NCI-H2029 treated with DMSO at 0.1 percent for 48 hours (cell line): ENCODE measurements at places on chromosomes 3 and 15.

DNA sequence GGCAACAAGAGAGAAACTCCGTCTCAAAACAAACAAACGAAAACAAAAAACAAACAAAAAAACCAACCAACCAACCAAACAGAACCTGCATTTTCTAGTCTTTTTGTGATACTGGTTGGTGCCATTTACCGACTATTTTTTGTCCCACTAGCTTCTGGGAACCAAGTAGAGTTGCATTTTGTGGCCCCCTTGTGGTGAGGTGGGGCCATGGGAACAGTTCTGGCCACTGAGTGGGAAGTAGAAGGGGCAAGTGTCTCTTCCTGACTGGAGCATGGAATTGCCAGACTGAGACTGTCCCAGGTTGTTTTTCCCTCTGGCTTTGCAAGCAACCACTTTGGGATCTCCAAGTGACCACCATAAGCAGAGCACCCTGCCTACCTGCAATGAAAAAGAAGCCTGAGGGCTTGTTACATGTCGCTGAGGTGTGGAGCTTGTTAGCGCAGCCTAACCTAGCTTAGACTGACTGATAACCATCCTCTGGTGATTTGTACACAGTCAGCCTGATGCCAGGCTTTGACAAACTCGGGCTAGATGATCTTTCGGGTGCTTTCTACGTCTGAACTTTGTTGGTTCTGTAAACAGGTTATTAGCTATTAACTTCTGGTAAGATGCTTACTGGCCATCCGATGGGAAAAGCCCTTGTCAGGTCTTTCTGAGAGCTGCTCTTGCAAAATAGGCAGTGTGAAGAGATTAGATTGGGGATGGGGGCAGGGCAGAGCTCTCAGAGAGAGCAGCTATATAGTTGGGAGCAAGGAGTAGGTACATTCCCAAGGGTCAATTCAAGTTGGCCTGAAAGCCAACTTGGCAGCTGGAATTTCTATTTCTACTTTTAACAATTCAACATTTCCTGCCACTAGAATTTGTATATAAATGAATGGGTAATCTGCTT lies 172.2 kb downstream of the SSR3 start:
- no peak for DNase-seq

- DNase-seq: no peak
Measured at GRCh38 chr15:23994273-23994672, 307.2 kb upstream of the NDN start.

DNA sequence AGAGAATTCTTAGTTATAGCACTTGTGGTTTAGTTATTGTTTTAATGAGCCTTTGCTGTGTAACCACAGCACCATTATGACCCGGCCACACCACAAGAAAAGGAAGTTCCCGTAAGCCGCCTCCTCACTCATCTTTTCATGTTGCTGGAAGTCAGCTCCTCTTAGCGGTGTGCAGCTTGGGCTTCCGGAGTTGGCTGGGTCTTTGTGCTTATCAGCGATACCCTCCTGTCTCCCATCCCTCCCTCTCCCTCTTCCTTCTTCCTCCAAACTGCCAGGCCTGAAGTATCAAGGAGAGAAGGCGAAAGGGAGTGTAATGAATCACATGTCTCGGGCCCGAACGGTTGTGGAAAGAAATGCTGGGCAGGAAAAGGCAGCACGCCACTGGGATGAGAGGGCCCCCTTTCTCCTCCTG lies 353.5 kb downstream of the MCTP2 start:
- no peak for DNase-seq

DNA sequence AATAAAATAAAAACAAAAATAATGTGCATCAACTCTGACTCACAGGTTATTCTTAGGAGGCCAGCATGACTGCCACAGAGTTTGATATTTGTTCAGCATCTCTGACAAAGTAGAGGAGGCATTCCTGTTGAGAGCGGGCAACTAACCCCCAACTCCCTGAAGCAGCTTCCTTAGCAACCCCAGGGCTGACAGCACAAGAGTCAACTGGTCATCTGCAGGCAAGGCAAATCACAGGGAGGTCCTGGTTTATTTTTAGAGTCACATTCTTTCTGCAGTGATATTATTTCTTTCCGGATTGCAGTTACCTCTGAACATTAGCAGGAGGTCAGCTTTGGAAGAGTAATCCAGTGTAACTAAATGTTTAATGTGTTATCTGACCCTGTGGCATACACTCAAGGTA lies 273.0 kb downstream of the PLCL2 start:
- no peak for DNase-seq

DNA sequence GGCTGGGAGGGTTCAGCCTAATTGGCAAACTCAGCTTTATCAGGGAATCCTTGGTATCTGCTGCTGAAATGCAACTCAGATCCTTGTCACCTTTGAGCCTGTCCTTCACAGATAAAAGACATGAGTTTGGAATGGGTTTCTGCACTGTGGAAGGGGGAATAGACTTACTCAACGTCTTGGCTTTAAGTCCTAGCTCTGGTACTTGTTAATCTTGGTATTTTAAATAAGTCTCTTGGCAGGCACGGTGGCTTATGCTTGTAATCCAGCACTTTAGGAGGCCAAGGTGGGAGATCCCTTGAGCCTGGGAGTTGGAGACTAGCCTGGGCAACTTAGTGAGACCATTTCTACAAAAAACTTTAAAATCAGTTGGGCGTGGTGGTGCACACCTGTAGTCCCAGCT lies 55.1 kb upstream of the ATOSA start:
- DNase-seq: no peak

- DNase-seq: no peak
Measured at GRCh38 chr15:80693682-80694610, 1.2 kb upstream of the ABHD17C start.

- no peak for DNase-seq
Measured at GRCh38 chr3:149648525-149648924, 9.3 kb downstream of the WWTR1 start.

GRCh38 chr3:53650424-53650823 lies 156.0 kb downstream of the CACNA1D start:
- no peak for DNase-seq

DNA sequence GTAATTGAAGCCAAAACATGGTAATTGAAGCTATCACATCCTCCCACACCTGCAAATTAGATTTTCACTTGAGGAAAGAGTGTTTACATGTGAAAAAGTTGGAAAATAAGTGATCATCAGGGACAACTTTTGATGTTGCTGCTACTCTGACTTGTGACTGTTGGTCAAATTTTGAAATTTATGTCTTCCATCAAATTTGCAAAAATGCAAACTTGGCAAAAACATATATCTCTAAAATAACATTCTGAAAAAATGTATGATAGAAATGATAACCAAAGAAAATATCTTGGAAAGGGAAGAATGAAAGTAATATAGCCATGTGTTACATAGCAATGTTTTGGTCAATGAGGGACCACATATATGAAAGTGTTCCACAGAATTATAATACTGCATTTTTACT lies 703.9 kb upstream of the SEMA6D start:
- no peak for DNase-seq

- no peak for DNase-seq
Measured at GRCh38 chr3:29281344-29282241, 722 bp downstream of the RBMS3 start.

DNA sequence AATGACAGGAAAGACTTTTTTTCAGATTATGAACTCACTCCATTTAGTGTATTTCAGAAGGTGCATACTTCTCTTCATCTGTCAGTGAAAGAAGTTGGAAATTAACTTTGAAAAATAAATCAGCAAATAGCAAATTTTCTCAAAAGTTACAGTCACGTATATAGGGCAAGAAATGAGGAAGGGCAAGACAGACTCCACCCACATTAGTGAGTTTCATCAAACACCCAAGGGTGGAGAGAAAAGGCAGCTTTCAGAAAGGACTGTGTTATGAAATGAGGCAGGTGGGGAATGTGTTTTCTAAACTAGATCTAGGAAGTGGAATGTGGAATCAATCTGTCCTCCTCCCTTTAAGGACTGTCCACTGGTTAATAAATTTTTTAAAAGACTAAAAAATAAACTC lies 2.9 kb downstream of the SLC22A13 start:
- no peak for DNase-seq

GRCh38 chr3:171236265-171237008 lies 209.9 kb upstream of the SLC2A2 start:
- DNase-seq: no peak

- DNase-seq: no peak
Measured at GRCh38 chr15:55681631-55682030, 61.3 kb downstream of the PRTG start.

DNA sequence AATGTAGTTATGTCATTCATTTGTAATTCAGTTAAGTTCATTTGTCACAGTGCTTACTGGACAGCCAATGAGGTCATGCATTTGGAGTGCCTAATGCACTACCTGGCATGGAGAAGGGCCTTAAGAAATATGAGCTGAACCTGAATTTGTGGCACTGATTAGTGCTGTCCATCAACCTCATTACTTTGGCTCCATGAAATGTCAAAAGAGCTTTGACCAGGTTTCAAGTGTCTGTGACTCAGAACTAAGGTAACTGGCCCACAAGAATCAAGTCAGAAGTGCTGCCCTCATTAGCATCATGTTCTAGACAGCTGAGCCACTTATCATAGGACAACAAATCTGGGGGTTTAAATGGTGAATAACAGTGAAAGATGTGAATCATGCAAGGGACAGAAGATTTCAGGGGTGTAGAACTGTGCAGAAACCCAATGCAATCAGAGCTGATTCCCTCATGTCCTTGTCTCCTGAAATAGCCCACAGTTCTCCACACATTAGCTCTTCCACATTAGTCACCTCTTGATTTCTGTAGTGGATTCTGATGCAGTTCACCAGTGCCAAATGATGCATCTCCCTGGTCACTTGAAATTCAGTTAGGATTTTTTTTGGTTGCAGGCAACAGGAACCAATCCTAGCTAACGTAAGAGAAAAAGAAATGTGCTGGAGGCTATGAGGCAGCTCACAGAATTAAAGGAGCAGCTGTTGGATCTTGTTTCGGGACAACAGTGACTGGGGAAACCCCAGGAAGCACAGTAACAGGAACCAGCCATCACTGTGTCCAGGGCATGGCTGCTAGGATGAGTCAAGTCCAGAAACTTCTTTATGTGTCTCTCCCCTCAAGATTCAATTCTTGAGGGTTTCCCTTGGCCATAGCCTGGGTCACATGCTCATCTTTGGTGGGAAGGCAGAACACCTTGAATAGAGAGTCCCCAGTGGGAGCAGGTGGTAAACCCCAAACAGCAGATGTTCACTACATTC lies 38.7 kb downstream of the CHST2 start:
- no peak for DNase-seq

DNA sequence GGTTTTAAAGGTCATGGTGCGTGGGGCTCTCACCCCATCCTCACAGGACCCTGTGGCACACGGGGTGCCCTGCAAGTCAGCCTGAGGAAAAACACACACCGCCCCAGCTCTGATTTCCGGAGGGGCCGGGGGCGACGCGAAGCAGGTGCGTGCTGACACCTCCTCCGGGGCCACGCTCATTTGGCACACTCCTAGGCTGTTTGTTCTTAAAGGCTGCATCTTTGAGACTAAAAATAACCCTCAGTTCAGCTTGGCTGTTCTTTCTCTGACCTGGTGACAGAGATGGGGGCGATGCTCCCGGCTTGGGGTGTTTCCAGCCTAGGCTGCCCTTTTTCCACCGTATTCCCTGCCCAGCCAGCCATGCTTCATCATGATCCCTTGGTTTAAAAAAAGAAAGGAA lies 141.5 kb upstream of the TPM1 start:
- no peak for DNase-seq

- DNase-seq: no peak
Measured at GRCh38 chr3:15321349-15321748, 11.0 kb downstream of the SH3BP5 start.

DNA sequence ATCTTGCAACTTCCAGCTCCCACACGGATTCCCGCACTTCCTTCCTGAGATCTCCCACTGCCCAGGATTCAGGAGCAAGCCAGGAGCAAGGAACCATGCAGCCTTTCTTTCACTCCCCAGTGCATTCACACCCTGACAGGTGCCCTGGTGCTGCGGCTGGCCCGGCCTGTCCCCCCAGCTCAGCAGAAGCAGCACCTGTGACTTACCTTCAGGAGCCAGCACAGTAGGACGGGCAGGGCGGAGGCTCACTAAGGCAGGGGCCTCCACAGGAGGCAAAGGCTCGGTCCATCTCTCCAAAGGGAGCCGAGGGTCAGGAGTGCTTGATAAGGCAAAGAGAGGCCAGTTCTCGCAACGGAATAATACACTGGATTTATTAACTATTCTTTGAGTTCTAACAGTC lies 4.8 kb downstream of the ANKRD63 start:
- DNase-seq: no peak

GRCh38 chr3:73592154-73593144 lies 32.3 kb downstream of the PDZRN3 start:
- DNase-seq: no peak

DNA sequence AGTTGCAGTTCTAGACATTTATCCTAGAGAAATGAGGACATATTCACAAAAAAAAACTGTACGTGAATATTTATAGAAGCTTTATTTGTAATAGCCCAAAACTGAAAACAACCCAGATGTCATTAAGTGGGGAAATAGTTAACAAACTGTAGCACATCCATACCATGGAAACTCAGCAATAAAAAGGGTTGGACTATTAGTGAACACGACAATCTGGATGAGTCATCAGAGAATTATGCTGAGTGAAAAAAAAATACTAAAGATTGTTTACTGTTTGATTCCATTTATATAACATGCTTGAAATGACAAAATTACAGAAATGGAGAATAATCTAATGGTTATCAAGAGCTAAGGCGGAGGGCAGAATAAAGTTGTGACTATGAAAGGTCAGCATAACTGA lies 59.5 kb downstream of the CPA3 start:
- DNase-seq: no peak

DNA sequence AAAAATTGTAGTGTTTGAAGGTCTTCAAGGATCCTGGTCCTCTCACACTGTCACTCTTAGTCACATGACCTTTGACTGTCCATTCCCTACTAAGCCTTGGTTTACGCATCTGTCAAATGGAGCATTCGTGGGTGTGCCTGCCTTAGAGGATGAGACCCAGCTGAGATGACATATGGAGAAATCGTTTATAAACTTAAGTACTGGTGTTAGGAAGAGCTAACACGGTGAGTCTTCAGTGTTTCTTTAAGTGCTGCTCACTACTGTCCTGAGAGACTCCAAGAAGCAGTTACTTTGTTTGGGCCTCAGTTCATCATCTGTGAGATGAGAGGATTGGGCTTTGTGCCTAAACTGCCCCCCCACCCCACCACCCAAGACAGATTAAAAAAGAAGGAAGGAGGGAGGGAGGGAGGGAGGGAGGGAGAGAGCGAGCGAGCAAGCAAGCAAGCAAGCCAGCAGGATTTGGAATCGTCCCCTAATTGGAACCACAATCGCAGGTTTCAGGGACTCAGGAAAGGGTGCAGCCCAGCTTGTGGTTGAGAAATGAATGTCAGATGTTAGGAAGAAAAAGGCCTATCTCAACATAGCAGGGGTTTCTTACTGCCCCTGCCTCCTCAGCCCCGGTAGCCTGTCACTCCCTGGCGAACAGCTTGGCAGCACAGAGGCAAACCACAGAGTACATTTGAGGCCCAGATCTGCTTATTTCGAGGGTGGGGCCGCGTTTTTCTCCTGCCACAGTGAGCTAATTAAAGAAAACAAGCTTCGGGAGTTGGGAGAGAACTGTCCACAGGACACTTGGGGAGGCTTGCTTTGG lies 32.7 kb downstream of the SMAD3 start:
- no peak for DNase-seq

- no peak for DNase-seq
Measured at GRCh38 chr3:108130701-108131474, 40.1 kb upstream of the CD47 start.

GRCh38 chr15:59237924-59238331 lies 31.3 kb downstream of the LDHAL6B start:
- no peak for DNase-seq
